Cerebellar nuclear complex (tissue), 1 donor: ENCODE measurements at places on chromosomes 6 and 20.

GRCh38 chr6:143513410-143513809 lies 1.9 kb upstream of the FUCA2 start:
- no peak for DNase-seq

GRCh38 chr6:78942446-78942845 lies 75.1 kb downstream of the IRAK1BP1 start:
- DNase-seq, result no peak

DNA sequence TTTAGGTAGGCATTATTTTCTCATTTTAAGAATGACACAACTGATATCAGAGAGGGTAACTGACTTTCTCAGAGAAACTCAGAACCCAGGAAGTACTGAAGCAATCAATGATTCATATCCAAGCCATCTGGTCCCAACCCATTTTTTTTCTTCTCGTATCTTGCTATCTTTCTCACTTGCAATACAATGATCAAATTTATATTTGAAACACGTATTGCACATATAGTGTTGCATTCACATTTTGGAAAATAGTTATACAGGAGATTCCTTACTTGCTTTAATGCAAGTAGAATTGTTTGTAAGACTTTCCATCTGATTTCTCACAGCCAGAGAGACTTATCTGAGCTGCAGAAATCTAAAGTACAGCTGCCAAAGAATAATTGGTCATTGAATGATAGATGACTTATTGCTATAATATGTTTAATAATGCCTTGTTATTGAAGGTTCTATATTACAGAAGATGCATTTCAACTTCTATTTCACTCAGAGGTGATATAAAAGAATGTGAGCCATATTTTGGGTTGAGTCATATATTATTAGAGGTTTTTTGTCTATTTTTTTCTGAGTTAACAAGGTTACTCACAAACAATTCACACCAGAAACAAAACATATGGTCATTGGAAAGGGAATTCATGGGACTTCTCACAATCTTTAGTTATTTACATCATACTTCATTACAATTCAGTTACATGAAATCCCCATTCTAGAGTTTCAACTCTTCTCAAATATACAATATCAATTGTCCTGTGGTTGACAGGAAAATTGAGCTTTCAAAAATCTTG lies 337.5 kb upstream of the CITED2 start:
- DNase-seq, result no peak

DNA sequence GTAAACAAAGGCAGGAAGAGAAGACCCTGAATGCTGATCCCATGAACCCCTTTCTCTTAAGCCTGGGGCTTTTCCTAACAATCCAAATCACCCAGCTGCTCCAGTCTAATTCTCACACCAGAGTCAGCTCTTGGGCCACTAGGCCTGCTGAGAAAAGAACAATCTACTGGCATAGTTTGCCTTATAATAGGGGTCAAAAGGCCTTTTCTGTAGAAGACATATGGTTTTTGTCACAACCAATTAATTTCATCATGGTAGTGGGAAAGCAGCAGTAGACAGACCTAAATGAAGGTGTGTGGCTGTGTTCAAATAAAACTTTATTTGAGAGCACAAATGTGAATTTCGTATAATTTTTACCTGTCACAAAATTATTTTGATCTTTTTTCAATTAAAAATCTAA lies 994.7 kb upstream of the EPHA7 start:
- no peak for DNase-seq

- no peak for DNase-seq
These were observed 140.8 kb downstream of the ZFAND3 start for GRCh38 chr6:37960139-37960935.

- no peak for DNase-seq
These were observed 194.2 kb downstream of the PRL start for GRCh38 chr6:22102671-22103070.

GRCh38 chr6:131875647-131876046 lies 67.8 kb downstream of the ENPP1 start:
- DNase-seq, result no peak
